ENCODE measurements at places on chromosomes 2 and 18.

DNA sequence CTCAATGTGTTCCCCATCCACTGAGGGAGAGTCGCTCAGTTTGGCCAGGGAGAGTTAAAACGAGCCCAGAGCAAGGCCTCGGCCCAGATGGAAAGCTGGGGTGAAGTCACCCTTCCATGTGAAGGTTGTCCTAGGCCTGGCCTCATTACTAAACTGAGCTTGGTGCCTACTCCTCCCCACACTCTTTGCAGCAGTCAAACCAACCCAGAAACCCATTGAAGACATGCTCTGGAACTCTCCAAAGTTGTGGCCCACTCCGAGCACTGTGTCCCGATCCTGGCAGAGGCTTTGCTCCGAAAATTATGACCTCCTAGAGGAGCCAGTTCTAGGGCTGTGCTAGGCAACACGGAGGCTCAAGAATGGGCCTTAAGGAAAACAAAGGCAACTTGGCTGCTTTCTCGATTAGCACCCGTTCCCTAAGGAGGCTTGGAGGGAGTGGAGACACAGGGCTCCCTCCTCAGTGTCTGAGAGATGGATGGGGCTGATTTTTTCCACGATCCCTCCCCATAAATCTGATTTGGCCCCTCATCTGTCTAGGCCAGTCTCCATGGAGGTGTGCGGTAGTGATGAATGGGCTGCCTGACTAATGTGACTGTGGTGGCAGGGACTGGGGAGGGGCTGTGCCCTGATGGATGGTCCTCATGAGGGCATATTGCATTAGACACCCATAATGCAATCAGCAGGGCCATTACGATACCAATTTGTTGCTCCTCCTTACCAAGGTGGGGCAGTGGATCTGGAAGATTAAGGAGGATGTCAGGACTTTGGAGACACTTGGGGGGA, 11.7 kb upstream of the CYP26B1 start:
- DNase-seq = no peak

DNA sequence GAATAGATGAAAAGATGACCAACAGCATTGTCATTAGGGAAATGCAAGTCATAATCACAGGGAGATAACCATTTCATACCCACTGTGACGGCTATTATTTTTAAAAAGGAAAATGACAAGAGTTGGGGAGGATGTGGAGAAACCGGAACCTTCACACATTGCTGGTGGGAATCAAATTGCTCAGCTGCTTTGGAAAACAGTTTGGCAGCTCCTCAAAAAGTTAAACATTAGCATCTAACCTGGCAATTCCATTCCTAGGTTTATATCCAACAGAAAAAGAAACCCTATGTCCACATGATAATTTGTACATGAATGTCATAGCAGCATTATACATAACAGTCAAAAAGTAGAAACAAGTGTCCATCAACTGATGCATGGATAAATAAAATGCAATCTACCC, 58.2 kb downstream of the KCNG3 start:
- DNase-seq = no peak

- DNase-seq = no peak
Measured at GRCh38 chr2:229340086-229340760, 69.1 kb upstream of the PID1 start.

GRCh38 chr18:14919666-14920065, 171.7 kb downstream of the ANKRD30B start:
- no peak for DNase-seq

DNA sequence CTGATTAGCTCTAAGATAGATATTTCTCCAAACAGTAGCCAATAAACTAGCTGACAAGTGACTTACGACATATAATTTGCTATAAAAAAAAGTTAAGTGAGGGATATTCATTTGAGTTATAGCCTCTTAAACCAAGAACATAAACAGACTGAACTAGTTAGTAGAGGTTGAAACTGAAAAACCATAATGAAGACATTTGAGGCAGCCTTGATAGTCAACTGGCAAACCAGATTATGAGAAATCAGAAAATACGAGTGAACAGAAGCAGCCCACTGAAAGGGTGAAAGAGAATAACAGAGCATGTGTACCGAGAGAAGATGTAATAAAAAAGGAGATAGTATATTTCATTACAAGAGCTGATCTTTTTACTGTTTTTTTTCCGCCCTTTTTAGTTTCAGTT, 698.1 kb upstream of the SETBP1 start:
- no peak for DNase-seq

DNA sequence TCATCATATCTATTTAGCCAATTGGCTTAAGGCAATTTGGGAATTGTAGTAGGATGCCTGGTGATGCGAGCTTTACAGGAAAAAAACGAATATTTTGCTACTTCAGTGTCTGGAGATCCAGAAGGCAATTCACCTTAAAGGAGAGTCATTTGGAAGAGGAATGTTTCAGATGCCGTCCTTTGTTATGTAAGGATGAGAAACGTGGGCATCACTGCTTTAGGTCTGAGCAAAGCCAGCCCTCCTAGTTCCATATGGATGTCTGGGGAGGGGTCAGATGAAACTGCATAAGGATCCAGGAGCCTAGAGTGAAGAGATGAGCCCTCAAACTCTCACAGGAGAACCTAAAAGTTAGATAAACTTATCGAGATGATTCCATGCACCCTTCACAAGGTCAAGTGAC, 30.9 kb upstream of the DOCK10 start:
- DNase-seq = no peak

DNA sequence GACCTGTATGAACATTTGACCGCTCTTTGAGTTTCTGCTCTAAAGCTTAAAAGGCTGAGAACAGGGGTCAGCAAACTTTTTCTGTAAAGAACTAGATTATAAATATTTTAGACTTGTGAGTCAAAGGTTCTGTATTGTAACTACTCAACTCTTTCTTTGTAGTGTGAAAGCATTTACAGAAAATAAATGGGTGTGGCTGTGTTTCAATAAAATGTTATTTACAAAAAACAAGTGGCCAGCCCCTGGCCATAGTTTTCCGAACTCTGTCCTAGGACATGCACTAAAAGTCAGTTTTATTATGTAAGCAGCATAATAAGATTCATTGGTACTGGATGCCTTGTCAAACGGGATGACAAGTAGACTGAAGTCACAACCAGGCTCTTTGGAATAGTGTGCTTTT, 434.9 kb downstream of the ZEB2 start:
- no peak for DNase-seq

DNA sequence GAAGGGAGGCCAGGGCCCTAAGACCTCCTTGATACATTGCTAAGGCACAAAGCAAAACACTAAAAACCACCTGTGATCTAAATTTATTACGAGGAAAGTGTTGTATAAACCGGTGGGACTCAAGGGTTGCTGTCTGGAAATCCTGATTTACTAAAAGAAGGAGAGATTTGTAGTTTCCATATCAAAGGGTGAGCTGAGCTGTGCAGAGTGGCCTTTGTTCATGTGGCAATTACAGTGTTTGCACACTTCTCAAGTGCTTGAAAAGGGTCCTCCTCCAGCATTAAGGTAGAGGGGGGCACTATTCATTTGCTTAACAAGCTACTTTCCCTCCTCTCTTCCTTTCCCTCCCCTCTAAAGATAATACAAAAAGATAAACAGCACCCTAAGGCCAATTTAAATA, 30.5 kb upstream of the ITGA4 start:
- DNase-seq = no peak

DNA sequence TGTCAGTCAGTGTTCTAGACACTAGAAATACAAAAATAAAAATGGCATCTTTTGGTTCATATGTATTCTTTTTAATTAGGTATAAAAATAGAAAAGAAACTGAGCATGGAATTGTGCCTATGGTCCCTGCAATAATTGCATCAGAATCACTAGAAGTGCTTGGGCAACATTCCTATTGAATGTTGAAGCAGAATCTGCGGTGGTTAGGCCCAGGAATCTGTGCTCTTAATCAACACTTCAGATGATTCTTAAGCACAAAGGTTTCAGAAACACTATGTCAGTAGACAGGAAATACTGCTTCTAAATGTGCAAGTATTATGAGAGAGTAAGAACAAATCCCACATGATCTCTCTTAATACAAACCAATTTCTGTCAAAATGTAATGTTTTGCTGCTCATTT, 20.3 kb upstream of the RBBP8 start:
- no peak for DNase-seq

- no peak for DNase-seq
Measured at GRCh38 chr2:120920454-120921148, 184.9 kb downstream of the GLI2 start.

DNA sequence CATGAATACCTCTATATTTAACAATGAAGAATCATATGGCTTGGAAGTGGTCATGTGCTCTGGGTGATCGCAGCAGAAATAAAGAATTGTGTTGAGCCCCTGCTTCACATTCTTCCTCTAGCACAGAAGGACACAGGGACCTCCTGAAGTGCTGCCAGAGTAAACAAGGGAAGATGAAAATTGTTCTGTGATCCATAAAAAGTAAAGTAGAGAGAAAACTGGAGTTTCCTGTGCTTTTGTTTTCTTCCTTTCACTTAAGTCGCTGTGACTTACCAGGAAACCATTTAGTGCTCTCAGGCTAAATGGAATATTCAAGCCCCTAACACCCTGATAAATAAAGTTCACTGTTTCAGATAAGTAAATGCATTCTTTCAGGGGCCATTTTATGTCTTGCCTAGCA, 1173.6 kb upstream of the CHAC2 start:
- no peak for DNase-seq

- no peak for DNase-seq
Measured at GRCh38 chr2:234195516-234195915, 145.0 kb downstream of the SPP2 start.

GRCh38 chr2:223044092-223044836, 7.7 kb upstream of the KCNE4 start:
- no peak for DNase-seq

DNA sequence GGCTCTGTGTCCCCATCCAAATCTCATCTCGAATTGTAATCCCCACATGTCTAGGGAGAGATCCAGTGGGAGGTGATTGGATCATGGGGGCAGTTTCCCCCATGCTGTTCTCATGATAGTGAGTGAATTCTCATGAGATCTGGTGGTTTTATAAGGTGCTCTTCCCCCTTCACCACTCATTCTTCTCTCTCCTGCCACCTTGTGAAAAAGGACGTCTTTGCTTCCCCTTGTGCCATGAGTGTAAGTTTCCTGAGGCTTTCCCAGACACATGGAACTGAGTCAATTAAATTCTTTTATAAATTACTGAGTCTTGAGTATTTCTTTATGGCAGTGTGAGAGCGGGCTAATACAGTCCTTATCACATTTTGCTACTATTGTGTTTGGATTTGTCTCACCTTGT, 177.6 kb upstream of the SLC39A10 start:
- DNase-seq = no peak

DNA sequence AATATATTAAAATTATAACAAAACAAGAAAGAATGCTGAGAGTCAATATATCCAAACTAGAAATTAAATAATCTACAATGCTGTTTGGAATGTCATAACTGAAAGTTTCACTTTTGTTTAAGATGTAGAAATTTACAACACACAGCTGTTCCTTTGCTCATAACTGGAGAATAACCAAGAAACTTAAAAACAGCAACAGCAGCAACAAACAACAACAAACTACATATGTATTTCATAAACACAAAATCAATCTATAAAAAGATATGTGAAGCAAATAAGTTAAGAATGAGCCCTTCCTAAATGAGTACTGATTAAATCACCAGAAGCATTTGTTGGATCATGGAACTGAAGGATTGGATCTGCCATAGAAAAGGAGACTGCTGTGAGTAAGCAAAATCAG, 456.5 kb upstream of the ZNF804A start:
- DNase-seq = no peak

- DNase-seq = peak; percentile 58
Measured at GRCh38 chr2:31886700-31887099, 124.1 kb downstream of the MEMO1 start.

DNA sequence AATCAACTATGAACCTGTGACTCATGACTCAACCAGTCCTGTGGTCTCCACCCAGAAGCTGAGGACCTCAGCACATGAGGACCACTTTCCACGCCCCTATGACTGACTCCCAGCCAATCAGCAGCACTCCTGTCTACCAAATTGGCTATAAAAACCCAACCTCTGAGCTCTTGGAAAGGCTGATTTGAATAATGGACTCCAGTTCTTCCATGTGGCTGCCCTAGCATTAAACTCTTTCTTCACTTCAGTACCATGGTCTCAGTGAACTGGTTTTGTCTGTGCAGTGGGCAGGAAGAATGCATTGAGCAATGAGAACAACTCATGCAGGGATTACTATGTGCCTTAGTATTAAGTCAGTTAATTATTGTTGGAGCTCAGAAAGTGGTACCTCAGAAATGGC, 78.3 kb downstream of the CMPK2 start:
- DNase-seq = peak; percentile 27

DNA sequence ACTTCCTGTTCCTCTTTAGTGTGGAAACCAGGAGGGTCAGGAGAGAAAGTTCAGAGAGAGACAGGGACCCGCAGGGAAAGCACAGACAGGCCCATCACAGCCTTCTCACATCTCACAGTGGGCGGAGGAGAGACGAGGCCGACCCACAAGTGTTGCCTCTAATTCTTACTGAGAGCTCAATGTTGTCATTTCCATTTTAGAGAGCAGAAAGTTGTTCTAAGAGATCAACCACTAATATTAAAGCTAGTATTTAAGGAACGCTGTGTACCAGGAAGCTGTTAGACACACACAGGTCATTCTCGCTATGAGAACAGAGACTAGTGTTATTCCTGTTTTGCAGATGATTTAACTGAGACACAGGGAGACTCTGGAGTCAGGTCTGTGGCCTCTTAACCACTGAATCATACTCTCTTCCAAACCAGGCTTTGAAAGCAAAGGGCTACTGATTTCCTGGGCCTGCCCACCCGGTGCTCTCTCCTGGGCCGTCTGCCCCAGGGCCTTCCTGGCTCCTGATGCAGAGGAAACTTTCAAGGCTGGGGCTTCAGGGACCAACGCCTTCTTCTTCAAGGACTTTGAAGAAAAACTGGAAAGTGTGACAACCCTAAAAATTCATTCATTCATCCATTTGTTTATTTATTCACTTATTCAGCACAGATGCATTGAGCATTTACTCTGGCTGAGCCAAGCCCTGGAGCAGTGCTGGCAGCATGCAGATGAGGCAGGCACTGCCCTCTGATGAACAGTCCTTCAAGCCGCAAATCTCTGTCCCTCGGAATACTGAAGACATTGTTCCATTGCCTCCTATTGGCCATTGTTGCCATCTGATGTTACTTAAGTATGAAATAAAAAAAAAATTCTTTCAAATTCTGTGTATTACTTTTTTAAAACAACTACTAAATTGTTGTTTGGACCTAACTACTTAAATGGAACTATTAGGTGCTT, 37.2 kb upstream of the BIN1 start:
- DNase-seq = peak; percentile 16

- no peak for DNase-seq
Measured at GRCh38 chr2:15772086-15772595, 168.2 kb upstream of the MYCN start.

GRCh38 chr18:72086421-72086820, 457.7 kb downstream of the CBLN2 start:
- DNase-seq = peak; percentile 47

DNA sequence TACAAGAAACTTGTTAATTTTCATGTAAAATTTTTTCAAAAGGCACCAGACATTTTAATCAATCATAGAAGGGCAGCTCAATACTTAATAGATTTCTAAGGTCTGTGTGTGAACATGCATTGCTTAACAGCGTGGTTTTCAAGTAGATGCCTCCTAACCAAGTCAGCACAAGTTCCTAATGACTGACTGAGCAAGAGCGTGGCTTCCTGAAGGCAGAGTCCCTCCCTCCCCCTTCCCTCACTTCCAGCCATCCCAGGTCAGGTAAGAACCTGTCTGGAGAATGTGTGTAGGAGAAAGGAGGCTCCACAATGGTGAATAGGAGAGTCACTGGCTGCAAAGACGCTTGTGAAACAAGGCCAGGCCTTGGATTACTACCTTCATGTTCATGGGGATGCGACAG, 33.5 kb upstream of the DAPL1 start:
- DNase-seq = no peak
